Stimulated activated CD4-positive, alpha-beta T cell treated with anti-CD3 and anti-CD28 coated beads, Interleukin-1b, Interleukin-23, amount 100 ng/mL, for 1 hour (primary cell): ENCODE measurements at places on chromosomes 7 and 10.

DNA sequence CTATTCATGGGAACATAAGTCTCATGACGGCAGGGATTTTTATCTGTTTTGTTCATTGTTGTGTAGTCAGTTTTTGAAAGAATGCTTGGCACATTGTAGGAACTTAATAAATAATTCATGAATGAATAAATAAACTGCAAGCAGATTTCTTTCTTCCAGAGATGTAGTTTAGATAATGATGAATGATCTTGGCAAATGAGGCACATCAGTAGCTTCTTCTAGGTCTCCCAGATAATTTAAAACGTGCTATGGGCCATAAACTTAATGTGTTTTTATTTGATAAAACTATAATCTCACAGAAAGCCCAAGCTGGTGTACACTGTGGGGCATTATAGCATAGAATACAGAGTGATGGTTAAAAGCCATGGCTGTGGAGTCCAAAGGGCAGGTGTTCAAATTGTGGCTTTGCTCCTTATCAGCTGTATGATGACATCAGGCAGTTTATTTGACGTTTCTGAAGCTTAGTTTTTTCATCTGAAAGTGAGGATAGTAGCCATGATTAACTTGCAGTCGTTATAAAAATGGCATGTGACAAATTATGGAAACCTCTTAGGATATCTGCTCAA lies 3.5 kb downstream of the MGAM start:
- no peak for DNase-seq

DNA sequence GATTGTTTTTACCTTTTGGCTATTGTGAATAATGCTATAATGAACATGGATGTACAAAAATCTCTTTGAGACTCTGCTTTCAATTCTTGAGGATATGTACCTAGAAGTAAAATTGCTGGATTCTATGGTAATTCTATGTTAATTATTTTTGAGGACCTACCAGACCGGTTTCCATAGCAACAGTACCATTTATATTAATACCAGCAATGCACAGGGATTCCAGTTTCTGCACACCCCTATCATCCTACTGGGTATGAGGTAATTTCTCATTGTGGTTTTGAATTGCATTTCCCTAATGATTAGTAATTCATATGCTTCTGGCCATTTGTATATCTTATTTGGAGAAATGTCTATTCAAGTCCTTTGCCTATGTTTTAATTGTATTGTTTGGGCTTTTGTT lies 9.9 kb upstream of the PPP1R9A start:
- DNase-seq = no peak

- no peak for DNase-seq
These were observed 9.0 kb upstream of the MAFK start for GRCh38 chr7:1521456-1521855.

GRCh38 chr7:17318146-17318545 lies 19.7 kb downstream of the AHR start:
- no peak for DNase-seq

GRCh38 chr10:11345224-11346054 lies 266.0 kb downstream of the USP6NL start:
- DNase-seq = no peak

GRCh38 chr7:96179837-96180236 lies 142.1 kb downstream of the SLC25A13 start:
- no peak for DNase-seq

DNA sequence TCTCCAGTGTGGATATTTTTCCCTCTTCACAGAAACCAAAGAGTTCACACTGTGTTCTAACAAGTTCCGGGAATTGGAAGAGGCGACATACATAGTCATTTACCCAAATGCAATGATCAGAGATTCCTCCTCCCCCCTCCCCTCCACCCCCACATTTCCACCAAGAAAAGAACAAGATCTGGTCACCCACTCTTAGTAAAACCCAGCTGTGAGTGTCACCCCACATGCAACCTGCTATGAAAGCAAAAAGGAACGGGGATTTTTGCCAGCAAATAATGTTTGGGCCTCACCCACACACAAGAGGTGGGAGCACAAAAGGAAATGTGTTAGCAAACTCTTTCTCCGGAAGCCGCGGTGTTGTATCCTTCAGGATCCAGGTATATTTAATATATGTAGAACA lies 745.0 kb upstream of the AUTS2 start:
- DNase-seq = no peak

DNA sequence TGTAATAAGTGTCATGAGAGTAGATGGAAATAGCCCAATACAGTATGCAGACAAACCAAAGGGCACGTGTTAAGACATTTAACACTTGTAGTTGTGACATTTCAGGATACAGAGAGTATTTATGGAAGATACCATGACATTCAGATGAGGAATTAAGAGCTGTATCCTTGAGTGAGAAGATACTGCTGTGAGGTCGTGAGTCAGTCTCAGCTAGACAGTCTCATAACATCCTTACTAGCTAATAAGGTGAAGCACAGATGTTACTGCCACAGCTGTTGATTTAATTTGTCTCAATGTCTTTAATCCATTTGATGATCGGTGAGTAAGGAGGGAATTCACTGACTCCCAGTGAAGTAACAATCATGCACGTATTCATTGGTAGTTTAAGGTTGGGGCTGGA lies 288.0 kb upstream of the AKR1E2 start:
- no peak for DNase-seq

DNA sequence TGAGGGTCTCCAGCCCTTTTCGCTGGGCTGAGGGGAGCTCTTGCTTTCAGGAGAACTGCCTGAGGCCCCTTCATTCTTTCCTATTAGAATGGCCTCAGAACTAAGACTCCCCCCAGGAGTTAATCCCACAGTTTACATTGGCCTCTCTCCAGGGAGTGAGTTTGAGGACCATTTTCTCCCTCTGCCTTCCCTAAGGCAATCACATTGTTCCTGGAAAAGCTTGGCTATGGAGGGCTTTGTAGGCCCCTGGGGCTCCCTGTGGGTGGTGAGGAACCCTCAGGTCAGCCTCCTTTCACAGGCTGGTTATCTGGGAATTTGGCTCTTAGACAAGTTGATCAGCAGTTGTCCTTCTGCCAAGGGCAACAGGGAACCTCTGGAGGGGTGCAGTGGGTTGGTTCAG lies 343.7 kb downstream of the RPS24 start:
- DNase-seq = no peak

DNA sequence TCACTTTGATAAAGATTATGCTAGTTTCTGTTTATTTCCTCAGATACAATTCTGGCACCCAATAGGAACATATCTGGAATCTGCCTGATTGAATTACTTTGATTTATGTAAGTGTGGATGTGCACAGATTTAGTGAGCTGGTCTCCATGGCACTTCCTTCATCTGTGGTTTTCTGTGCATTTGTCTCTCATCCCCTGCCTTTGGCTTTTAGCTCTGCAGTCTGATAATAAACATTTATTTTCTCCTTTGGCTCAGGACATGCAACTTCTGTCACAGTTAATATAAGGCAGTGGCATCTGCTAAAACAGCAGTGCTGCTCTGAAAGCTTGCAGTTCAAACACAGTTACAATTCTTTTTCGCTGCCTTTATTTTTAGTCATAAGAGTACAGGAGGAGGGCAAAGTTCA lies 273.7 kb upstream of the CHRM2 start:
- DNase-seq = no peak

- DNase-seq = peak; percentile 1
These were observed 24.4 kb upstream of the ASAH2 start for GRCh38 chr10:50275650-50276235.

DNA sequence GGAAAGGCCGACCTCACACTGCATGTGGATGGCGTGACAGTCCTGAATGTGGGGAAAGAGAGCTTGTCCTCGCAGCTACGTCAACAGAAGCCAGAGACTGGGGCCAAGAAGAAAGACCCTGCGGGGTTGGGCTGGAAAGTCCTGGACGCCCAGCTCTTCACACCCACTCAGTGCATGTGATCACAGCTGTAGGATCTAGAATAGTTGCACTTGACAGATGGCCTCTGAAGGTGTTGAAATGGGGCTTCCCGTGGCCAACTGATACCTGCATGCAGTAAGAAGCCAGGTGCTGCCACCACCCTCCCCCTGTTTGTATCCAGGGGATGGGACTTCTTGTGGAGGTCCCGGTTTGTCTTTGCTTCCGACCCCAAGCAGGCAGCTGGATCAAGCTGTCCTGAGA lies 34.1 kb upstream of the OCM2 start:
- DNase-seq = no peak

- peak; percentile 46 for DNase-seq
These were observed 2.7 kb upstream of the MUC17 start for GRCh38 chr7:101017064-101017777.

- DNase-seq = no peak
These were observed 57.5 kb upstream of the PPIF start for GRCh38 chr10:79289801-79290200.

DNA sequence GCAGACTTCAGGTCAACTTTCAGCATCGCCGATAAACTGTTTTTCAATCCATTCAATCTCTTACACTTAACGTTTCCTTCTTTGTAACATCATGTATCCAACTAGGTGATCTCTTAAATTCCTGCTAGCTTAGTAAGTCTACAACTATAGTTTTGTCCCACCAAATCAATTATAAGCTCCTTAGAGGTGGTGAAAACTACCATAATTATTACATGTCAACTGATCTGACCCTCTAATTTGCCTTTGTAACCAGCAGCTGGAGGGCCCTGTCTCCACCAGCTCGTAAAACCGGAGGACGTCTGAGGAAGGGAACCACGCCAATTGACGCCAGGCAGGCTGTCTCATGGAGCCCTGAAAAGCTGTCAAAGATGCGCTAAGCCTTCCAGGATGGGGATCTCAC lies 113.4 kb downstream of the ABCC2 start:
- no peak for DNase-seq

DNA sequence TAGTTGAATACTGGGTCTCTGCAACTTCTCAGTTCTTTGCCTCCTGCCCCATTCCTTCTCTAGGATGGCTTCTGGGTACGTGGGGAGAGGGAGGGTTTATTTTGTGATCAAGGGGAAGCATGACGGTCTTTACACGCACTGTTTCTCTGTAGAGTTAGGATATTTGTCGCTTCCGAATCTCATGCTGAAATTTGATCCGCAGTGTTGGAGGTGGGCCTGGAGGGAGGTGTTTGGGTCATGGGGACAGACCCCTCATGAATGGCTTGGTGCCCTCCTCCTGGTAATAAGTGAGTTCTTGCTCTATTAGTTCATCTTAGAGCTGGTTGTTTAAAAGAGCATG lies 311.2 kb downstream of the GALNT17 start:
- no peak for DNase-seq

GRCh38 chr10:6648894-6649720 lies 69.0 kb upstream of the PRKCQ start:
- no peak for DNase-seq

GRCh38 chr7:83427884-83428283 lies 221.1 kb downstream of the SEMA3E start:
- DNase-seq = no peak

- no peak for DNase-seq
These were observed 99.6 kb upstream of the GLCCI1 start for GRCh38 chr7:7869036-7869435.

DNA sequence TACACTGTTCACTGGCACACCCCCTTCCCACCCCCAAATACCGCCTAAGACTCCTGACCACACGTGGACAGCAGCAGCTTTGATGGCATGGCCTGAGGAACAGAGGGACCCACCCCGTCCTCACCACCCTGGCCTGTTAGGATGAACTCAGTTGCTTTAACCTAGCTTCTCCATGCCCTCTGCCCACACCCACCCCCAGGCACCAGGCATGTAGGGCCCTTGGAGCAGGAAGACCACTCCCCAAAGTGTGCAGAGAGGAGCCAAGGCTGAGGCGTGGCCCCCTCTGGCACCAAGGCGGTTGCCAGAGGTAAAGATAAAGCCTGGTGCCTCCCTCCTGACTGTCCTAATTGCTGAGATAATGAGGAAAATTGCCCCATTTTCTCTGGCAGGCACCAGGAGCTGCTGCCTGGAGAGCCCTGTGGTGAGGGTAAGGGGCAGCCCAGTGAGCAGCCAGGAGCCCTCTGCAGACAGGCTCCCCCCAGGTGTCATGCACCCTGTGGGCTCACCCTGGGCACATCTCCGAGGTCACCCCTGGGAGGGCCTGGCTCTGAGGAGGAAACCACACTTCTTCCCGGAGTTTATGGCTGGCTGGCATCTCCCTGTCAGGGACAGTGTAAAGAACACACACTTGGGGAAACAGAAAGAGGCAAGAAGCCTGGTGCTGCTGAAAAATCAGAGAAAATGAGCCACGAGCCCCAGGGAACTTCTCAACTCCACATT lies 47.7 kb downstream of the LRRC20 start:
- DNase-seq = no peak

- no peak for DNase-seq
These were observed 41.1 kb downstream of the BLVRA start for GRCh38 chr7:43799605-43800004.

DNA sequence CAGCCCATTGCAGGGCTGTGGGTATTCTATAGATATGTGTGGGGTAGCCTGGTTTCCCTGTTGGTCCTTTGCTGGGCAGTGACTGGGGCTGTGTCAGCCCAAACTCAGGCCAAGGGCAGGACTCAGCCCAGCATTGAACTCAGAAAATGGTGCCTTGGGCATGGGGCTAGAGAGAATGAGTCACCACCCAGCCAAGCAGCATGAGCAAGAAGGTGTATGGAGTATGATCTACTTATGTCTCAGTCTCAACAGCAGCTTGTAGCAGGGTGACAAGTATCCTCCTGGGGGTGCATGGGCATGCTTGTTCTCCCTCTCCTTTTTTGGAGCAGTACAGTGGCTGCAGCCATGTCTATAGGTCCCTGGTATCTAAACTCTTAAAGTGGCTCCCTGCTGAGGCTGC lies 32.0 kb downstream of the STK31 start:
- no peak for DNase-seq

DNA sequence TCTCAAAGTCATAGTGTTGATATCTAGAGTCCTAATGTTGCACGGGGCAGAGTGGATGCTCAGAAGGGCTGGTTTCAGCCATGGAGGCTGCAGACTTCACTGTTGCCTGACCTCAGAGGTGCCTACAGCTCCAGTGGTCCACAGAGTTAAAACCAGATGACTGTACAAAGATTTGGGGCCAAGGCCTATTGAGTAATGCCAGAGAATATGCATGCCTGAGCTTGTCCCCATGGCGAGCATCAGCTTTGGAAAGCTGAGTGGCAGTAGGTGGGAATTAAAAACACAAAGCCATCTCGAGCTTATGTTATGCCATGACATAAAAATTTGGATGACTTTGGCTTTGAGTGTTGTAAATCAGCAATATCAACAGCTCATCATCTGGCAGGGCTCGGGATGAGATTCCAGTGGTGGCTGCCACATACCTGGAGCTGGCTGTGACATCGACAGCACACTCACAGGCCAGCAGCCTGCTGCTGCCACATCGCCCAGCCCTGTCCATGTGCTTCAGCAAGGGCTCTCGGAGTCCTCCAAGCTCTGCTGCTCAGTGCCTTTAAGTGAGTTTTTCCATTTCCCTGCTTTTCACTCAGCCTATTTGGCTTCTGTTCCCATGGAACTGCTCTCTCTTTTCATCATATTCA lies 379.6 kb downstream of the TNS3 start:
- no peak for DNase-seq

GRCh38 chr7:21706131-21706530 lies 163.3 kb downstream of the DNAH11 start:
- no peak for DNase-seq

- DNase-seq = no peak
These were observed 717.0 kb upstream of the IGFBP3 start for GRCh38 chr7:46637793-46638735.

- no peak for DNase-seq
These were observed 1.8 kb upstream of the LBX1 start for GRCh38 chr10:101231092-101231491.
